ENCODE measurements at places on chromosomes 12 and 14.

GRCh38 chr14:37903343-37904191, 304.1 kb upstream of the SSTR1 start:
- DNase-seq = peak; percentile 25

DNA sequence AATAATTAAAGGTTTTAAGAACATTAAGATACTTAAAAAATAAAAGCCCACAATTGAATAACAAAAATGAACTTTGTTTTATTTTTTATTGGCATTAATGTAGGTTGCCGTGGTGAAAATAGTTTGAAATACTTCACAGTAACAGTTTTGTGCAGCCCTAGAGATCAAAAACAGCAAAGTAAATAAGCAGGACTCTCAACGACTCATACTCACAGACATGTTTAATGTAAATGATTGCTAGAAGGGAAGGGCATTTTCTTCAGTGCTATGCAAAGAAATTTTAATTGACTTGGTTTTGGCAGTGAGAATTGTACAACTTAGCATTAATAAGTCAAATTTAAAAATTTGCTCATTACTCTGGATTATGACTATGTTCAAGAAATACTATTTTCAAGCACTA, 16.0 kb downstream of the TRMT5 start:
- DNase-seq = no peak

DNA sequence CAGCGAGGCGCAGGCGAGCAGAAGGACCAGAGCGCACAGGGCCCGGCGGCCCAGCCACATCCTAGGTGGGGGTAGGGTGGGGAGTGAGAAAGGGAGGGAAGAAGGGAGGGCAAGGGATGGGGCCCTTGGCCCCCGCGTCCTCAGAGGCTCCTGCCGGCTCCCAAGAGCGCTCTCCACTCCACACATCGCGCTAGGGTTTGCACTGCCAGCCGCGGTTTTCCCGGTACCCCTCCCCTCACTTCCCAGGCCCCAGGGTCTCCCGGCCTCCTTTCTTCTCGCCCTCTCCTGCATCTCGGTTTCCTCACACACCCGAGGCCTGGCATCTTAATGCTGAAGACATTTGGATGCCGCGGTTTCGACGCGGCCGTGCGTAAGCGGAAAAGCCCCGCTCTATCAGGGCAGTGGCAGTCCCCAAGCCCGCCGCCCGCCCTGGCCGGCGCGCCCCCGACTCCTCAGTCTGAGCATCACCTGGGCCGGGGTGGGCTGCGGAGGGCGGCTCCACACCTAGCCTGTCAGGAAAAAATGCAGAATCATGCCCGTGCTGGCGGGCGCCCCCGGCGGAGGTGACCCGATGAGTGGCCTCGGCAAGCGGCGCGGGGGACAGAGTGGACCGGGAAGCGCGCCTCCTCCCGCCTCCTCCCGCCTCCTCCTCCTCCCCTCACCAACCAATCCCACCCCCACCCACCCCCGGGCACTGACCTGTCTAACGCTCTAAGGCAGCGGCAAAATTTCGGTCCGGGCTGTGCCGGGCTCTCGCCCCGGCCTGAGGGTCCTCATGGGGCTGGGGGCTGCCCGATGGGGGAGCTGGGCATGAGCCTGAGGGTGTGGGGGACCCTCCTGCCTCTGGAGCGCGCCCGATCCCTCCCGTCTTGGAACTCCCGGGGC, 686 bp downstream of the B4GALNT1 start:
- no peak for DNase-seq

DNA sequence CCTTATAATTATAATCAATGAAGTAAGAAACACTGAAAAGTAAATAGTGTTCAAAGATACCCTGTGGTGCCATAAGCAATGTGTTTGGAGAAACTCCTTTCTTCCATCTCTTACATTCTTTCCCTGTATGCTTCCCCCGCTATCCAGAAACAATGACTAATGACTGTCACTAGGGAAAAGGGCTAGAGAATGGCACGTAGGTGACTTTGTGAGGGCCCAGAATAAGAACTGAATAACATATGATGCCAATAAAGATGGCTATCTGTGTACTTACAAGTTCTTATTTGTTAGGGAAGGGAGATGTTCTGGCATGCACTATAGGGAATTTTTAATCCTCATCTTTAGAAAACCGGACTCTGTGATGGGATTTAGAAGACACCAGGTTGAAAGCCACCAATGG, 4.7 kb upstream of the KRT7 start:
- no peak for DNase-seq

DNA sequence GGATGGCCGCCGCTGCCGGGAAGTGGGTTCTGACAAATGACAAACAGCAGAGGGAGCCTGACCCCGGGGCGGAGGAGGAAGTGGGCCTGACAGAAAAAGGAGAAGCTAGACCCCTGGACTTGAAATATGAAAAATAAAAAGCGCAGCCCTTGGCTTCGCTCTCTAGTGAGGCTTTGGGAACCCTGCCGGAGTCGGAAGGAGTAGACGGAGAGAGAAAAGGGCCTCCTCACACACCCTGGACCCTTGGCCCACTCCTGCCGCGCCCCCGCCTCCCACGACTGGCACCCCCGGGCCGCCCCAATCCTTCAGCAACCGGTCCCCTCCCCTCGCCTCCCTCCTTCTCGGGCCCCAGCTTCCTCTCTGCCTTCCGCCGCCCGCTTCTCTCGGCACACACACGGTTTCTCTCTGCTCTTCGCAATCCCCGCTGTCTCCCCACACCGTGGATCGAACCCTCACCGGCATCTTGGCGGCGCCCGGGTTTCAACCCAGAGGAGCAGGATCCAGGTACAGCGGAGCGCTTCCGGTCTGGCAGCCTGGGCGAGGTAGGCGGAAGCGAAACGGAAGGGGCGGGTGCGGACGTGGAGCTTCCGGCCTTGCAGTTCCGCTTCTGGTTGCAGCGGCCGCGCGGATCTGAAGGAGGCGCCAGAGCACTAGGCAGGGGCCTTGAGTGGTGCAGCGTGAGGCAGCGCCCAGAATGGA, at the start of gene ARPC3:
Gene ARPC3, minus strand, starts transcription at position 539 of the 699 bp plus-strand sequence. Its CDS starts 77 bp downstream, at position 462.
- DNase-seq = peak; percentile 92

GRCh38 chr14:60488175-60488574, 2.3 kb upstream of the C14orf39 start:
- DNase-seq = peak; percentile 43

- no peak for DNase-seq
These were observed 43.3 kb upstream of the ISM2 start for GRCh38 chr14:77541905-77542304.

DNA sequence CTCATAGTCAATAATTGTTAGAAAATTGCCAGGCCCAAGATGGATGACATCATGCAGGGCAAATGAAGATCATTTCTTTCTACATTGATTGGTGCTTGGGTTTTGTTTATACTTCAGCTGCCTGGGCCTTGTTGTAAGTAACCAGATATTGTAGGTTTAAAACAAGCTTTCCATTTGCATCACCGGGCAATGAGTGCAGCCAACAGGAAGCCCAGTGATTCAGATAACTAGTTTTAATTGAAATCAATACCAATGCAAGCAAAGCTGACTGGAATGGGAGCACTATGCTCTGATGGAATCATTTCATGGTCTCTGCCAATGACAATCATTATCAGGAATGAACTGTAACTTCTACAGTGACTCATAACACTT, 279.3 kb downstream of the DUSP6 start:
- DNase-seq = no peak

Data from HAP-1 (cell line).